ENCODE measurements at places on chromosomes 13 and 19. TPM values are rescaled to one million over a fixed set of nuclear protein-coding genes. Genes with fewer than 3 reads are reported as not detected.

GRCh38 chr19:38528213-38528755 lies 89.5 kb downstream of the MAP4K1 start:
- no peak for DNase-seq
- no peak overlapping the region for H3K4me3 ChIP-seq
- no peak overlapping the region for H3K27ac ChIP-seq
- no peaks in the 10 kb centered on the region for H3K27me3 ChIP-seq
- no peaks in the 10 kb centered on the region for H3K4me1 ChIP-seq

GRCh38 chr13:69720278-69720983 lies 387.2 kb upstream of the ATXN8OS start:
- no peaks in the 10 kb centered on the region for H3K27me3 ChIP-seq
- no peaks in the 10 kb centered on the region for H3K4me1 ChIP-seq
- H3K36me3 ChIP-seq = no peaks in the 10 kb centered on the region
- DNase-seq = no peak
- no peak overlapping the region for H3K27ac ChIP-seq
- H3K4me3 ChIP-seq = no peak overlapping the region

DNA sequence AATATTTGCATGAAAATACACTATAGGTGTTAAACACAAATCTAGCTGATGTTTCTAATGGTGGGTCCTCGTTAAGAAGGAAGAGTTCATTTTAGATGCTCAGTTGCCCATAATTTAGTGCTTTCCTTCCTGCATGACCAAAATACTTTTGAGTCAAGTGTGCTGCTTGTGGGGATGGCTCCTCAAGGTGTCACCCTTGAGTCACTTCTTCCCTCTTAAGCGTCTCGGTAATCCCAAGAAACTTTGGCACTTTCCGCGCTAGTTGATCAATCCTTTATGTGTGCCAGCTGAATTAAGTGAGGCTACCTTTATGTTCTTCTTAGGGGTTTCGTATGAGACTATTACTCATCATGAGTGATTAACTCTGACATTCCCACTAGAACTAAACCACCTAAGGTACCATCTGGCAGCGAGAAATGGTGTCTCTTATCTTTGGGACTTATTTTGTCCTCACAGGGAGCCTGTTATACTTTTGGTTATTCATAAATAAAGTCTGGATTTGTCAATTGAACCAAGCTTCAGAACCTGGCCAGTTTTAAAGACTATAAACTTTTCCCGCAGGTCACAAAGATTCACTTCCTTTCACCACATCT lies 106.8 kb downstream of the NHLRC3 start:
- DNase-seq = peak; percentile 31
- H3K4me1 ChIP-seq = no peaks in the 10 kb centered on the region
- H3K27ac ChIP-seq = no peak overlapping the region
- peaks cover 3% of the 10 kb centered on the region for H3K27me3 ChIP-seq
- H3K36me3 ChIP-seq = no peaks in the 10 kb centered on the region

GRCh38 chr19:56153507-56153906 lies 12.4 kb downstream of the ZNF444 start:
- H3K36me3 ChIP-seq = peaks cover 1% of the 10 kb centered on the region
- H3K4me3 ChIP-seq = no peak overlapping the region
- no peaks in the 10 kb centered on the region for H3K27me3 ChIP-seq
- no peak overlapping the region for H3K27ac ChIP-seq
- H3K4me1 ChIP-seq = no peaks in the 10 kb centered on the region

DNA sequence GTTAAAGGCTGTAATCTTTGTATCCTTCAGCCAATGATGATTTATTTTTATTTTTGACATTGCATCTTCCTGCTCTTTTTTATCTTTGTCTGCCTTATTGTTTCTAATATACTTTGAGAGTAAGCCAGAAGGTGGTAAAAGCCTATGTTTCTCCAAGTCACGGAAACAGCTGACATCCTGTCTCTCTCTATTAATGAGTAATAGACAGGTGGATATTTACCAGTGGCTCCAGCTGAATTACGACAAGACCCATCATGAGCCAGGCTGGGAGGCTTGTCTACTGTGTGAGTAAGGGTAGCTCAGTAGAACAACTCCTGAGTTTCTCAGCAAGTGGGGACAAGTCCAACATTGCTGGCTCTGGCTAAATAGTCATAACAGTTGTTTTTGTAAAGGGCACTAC lies 166.6 kb downstream of the NDFIP2 start:
- no peak for DNase-seq
- no peaks in the 10 kb centered on the region for H3K36me3 ChIP-seq
- H3K27me3 ChIP-seq = no peaks in the 10 kb centered on the region
- H3K4me3 ChIP-seq = no peak overlapping the region
- H3K4me1 ChIP-seq = no peaks in the 10 kb centered on the region
- H3K27ac ChIP-seq = no peak overlapping the region

GRCh38 chr13:50645092-50645491 lies 198.4 kb downstream of the DLEU7 start:
- no peaks in the 10 kb centered on the region for H3K36me3 ChIP-seq
- no peak overlapping the region for H3K27ac ChIP-seq
- no peak overlapping the region for H3K4me3 ChIP-seq
- no peak for DNase-seq
- no peaks in the 10 kb centered on the region for H3K4me1 ChIP-seq

The CEACAM19 gene
- total RNA-seq = 2.6 TPM

DNA sequence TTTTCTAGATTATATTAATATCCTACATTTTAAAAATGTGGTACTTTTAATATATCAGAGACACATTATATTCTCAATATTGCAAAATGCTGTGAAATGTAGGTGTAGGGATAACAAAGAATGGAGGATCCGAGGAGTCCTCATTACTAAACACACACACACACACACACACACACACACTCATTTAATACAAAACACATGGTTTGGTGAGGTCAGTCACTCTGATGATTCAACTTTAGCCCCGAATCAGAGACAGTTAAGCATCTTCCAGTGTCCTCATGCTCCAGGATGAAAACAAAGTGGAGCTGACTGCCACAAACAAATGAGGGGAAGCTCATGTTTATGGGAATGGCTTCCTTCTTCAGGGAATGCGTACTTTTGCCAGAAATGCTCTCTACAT lies 147.5 kb downstream of the CYSLTR2 start:
- DNase-seq = no peak
- H3K27ac ChIP-seq = no peak overlapping the region
- H3K27me3 ChIP-seq = no peaks in the 10 kb centered on the region
- peaks cover 3% of the 10 kb centered on the region for H3K4me1 ChIP-seq
- no peak overlapping the region for H3K4me3 ChIP-seq

DNA sequence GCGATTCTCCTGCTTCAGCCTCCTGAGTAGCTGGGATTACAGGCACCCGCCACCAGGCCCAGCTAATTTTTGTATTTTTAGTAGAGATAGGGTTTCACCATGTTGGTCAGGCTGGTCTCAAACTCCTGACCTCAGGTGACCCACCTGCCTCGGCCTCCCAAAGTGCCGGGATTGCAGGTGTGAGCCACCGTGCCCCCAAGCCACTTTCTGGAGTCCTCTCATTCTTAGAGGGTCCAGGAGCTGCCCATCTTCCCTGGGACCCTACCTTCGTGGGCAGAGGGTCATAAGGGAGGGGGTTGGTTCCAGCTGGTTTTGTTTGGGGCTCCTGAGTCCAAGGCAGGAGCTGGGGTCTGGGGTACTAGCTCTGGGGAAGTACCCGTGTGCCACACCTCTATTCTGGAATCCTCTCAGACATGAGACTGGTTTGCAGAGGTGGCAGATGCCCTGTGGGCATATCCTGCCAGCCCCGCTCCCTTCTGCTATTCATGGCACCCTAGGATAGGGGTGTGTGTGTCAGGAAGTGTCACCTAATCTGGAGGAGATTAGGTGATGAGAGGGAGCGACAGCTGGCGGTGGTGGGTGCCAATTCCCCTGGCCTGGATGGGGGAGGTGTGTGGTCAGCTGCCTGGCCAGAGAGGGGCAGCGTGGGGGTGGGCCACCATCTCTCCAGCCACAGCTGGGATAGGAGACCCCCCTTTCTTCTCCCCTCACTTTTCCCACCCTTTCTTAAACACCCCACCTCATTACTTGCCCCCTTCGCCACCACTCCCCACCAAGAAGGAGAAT lies 2.1 kb downstream of the PRMT1 start:
- no peak for DNase-seq
- no peak overlapping the region for H3K4me3 ChIP-seq
- H3K27me3 ChIP-seq = no peaks in the 10 kb centered on the region
- peaks cover 21% of the 10 kb centered on the region for H3K36me3 ChIP-seq

The ZNF177 gene
- 1.5 TPM for total RNA-seq

Measured in natural killer cell (primary cell).